ENCODE measurements at places on chromosomes 7 and 10.

- no peak for DNase-seq
Measured at GRCh38 chr7:117839507-117839906, 33.7 kb downstream of the CTTNBP2 start.

DNA sequence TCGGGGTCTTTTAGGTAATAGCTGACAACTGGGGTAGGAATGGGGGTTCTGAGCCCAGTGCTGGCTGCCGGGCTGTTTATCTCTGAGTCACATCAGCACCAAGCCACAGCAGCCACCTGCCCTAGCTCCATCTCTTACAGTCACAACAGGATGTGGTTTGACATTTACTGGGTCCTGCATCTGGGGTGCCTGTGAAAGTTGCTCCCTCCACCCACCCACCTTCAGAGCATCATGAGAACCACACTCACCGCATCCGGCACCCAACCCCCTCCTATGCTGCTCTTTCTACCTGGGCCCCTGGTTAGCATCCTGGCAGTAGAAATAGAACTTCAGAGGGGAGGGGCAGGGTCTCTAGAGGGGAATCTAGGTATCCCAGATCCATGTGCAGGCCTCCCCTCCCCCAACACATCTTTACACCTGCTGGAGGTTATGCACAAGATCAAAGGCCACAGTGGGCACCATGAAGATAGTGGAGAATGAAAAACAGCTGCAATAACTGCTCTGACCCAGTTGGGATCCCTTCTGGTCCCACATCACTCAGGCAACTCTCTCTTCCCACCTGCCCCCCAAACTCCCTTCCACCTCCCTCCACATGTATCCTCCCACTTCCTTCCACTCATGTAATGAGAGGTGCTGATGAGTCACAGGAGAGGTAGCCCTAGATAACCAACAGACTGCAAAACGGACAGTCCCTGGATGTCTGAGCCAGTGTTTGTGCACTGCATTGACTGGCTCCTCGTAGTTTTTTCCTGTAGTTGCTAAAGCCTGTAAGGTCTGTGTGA lies 38.2 kb downstream of the PRSS2 start:
- DNase-seq = no peak

DNA sequence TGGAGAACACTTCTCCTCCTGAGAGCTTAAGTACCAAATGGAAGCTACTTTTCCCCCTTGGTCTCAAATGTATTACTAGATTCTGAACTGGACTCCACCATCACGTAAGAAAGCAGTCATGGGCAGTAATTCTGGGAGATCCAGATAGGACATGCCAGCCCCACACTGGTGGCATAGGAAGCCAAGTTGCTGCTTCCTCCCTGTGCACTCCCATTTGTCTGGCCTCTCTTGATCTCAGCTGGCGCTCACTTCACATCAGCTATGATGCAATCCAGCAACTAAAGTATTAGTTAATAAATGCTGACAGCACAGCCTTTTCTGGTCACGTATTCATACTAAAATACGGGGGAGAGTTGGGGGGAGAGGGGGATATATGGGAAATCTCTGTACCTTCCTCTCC lies 3.4 kb upstream of the IL6 start:
- no peak for DNase-seq

- no peak for DNase-seq
Measured at GRCh38 chr10:72744566-72744965, 52.6 kb downstream of the MCU start.

GRCh38 chr7:117728890-117729624 lies 144.2 kb downstream of the CTTNBP2 start:
- DNase-seq = no peak
